Activated T-helper 9 cell treated with anti-CD3 and anti-CD28 coated beads, Interleukin-2, amount 50 U/mL, for 16 hours (primary cell): ENCODE measurements at places on chromosomes 6 and 20.

DNA sequence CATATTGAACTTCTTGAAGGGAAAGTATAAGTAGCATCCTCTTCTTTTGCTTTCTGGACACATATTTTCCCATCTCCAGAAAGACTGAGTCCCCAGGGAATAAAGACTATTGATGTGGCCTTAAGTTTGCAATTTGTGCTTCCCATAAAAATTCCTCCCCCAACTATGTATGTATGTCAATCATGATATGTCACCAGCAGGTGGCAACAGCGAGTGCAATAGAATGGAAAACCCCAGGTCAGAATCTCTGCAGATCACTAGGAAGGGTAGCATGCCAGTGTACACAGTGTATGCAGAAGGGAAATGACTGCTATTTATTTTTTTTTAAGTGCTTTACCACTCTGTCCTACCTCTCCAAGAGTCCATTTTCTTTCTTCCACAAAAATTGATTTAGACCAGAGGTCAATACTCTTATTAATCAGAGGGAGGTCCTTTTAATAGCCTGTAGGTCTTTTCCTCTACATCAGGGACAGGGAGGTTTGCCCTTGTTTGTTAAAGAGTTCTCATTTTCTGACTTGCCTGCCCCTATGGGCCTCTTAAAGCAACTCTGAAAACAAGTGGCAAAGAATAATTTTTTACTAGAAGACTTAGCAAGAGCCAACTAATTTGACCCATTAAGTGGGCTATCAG, 61.4 kb downstream of the BMP2 start:
- no peak for DNase-seq

- DNase-seq: no peak
Measured at GRCh38 chr20:21272279-21272678, 30.9 kb upstream of the XRN2 start.

GRCh38 chr6:158057213-158057987, 75.7 kb downstream of the SYNJ2 start:
- DNase-seq: peak; percentile 26

GRCh38 chr6:148565321-148565926, 181.4 kb upstream of the UST start:
- no peak for DNase-seq

DNA sequence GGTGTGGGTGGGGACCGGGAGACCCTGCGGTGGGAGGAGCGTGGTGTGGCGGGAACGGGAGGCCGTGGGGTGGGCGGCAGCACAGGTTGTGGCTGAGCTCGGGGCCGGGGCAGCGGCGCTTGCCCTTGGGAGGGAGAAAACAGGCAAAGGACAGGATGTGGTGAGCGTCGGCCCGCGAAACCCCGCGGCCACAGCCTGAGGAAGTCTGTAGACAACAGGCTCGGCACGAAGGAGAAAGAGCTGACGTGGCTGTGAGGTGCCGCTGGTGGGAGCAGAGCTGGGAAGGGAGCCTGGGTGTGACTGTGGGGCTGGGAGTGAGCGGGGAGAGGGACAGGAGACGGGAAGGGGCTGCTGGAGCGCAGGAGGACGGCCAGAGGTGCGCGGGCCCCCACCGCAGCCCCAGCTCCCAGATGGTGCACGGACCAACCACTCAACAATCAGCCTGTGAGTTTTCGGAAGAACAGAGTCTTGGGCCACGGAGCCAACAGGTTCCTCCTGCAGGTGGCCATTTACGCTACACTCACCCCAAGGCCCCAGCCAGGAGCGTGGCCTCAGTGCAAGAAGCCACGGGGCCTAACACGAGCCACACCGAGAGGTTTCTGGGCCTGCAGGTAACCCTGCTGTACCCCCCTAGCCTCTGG, 202.8 kb downstream of the DLL1 start:
- DNase-seq: peak; percentile 19

DNA sequence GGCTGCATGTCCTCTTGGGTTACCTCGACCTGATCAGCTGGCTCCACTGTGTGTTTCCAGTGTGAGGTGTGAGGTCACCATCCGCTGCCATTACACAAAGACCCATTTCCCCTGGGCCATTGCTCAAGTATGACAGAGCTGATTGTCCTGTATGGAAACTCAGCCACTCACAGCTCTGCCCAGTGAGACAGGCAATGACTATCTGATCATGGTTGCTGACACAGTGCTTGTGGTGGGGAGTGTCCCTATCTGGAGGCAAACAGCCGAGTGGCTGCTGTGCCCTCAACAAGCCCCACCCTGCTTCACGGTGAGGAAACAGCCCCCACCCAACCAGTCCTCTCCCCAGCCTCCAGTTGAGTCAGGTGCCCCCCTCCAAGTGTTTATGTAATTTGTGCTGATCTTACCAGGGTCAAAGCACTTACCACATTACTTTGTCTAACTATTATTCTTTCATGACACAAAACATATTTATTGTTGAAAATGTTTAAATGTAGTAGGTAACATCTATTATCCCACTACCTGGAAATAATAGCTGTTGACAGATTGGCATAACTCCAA, 11.7 kb upstream of the MAPK13 start:
- peak; percentile 47 for DNase-seq

DNA sequence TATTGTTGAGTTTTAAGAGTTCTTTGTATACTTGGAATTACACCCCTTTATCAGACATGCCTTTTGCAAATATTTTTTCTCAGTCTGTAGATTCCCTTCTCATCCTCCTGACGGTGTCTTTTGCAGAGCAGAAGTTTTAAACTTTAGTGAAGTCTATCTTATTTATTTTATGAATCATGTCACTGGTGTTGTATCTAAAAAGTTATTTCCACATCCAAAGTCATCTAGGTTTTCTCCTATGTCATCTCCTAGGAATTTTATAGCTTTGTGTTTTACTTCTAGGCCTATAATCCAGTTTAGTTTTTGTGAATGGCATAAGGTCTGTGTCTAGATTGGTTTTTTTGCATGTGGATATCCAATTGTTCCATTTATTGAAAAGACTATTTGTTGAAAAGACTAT, 271.3 kb downstream of the KIF16B start:
- DNase-seq: no peak

GRCh38 chr6:19452495-19452894, 384.7 kb upstream of the ID4 start:
- no peak for DNase-seq
